ENCODE measurements at places on chromosomes 12 and 14. TPM values are rescaled to one million over a fixed set of nuclear protein-coding genes. Genes with fewer than 3 reads are reported as not detected.

Gene BICDL1
- 7.4 TPM for total RNA-seq

Gene ZCCHC8
- total RNA-seq = 8.8 TPM

Gene CRADD
- total RNA-seq = 8.3 TPM

Gene CLBA1
- total RNA-seq = 6.2 TPM

Gene GPR84
- 0.87 TPM for total RNA-seq

Gene DHRS2
- total RNA-seq = 0.43 TPM

Gene SLCO1B3
- not detected for total RNA-seq

Gene TUNAR
- total RNA-seq = 1.2 TPM

Gene ABCD4
- 17.3 TPM for total RNA-seq

Gene ADGRD1
- total RNA-seq = 4.9 TPM

Gene CMTM5
- not detected for total RNA-seq

Gene RTN1
- total RNA-seq = 5.0 TPM

Gene IFI27
- total RNA-seq = 12.0 TPM

Gene SLC22A17
- 19.6 TPM for total RNA-seq

Gene PDZRN4
- not detected for total RNA-seq

Gene ESR2
- total RNA-seq = 0.73 TPM

Gene SIRT4
- 0.73 TPM for total RNA-seq

Gene EFCAB11
- 3.8 TPM for total RNA-seq

Gene CHGA
- 99.6 TPM for total RNA-seq

Gene SLC5A8
- total RNA-seq = not detected

Gene MGAT4C
- 0.55 TPM for total RNA-seq

Gene NTF3
- total RNA-seq = not detected

Gene RNU4-1
- total RNA-seq = 2,549 TPM

Gene KRT80
- total RNA-seq = 4.8 TPM

Gene HHIPL1
- total RNA-seq = 0.24 TPM

Measured in pancreas (tissue), 10 donors.